ENCODE measurements at places on chromosomes 5 and 9. TPM values are rescaled to one million over a fixed set of nuclear protein-coding genes. Genes with fewer than 3 reads are reported as not detected.

GRCh38 chr5:124602925-124603650, 143.4 kb downstream of the ZNF608 start:
- H3K36me3 ChIP-seq: no peaks in the 10 kb centered on the region
- no peak overlapping the region for H3K4me3 ChIP-seq
- H3K27ac ChIP-seq: no peak overlapping the region
- DNase-seq: no peak
- H3K27me3 ChIP-seq: no peaks in the 10 kb centered on the region

- peaks cover 4% of the 10 kb centered on the region for H3K4me1 ChIP-seq
- peaks cover 7% of the 10 kb centered on the region for H3K36me3 ChIP-seq
- no peak overlapping the region for H3K27ac ChIP-seq
- DNase-seq: no peak
- H3K4me3 ChIP-seq: no peak overlapping the region
These were observed 203.0 kb downstream of the KDM4C start for GRCh38 chr9:6960777-6961176.

DNA sequence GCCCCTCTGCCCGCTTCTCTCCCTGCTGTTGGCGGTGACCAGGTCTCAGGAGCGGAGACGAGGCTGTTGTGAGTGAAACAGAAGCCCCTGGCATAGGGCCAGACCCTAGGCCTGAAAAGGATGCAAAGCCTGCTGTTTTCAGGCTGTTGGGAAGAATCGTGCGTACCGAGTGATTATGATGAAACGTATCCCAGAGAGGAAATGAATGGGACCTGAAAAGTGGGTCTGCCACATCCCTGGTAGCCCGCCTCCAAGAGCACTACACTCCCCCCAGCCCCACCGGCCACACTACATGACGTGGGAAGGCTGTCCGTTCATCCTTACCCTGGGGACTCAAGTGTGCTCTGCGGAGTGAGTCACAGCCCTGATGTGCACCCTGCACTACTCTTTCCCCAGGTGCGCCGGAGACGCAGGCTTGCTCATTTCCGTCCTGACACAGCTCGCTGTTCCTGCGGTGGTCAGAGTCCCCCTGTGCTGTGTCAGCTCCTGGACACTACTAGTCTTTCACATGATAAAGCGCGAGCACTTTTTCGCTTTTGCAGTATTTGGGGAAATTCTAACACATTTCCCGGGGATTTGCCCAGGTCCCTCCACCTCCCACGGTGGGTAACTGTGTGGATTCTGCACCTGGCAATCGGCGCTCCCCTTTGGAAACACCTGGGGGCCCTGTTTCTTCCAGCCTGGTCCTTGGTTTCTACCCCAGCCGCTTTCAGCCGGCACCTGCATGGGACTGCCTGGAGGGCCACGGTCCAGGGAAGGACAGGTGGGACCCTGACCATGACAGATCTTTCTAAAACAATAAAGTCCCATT, 91.5 kb downstream of the ANKRD33B start:
- H3K4me1 ChIP-seq: peaks cover 17% of the 10 kb centered on the region
- H3K36me3 ChIP-seq: no peaks in the 10 kb centered on the region
- H3K27ac ChIP-seq: no peak overlapping the region
- H3K4me3 ChIP-seq: no peak overlapping the region
- no peak for DNase-seq

- no peak overlapping the region for H3K4me3 ChIP-seq
- H3K27me3 ChIP-seq: peaks cover 61% of the 10 kb centered on the region
- H3K36me3 ChIP-seq: no peaks in the 10 kb centered on the region
- H3K4me1 ChIP-seq: peaks cover 9% of the 10 kb centered on the region
These were observed 182.6 kb upstream of the TBCA start for GRCh38 chr5:77958642-77959330.

GRCh38 chr5:84603568-84604185, 219.0 kb upstream of the EDIL3 start:
- no peaks in the 10 kb centered on the region for H3K36me3 ChIP-seq
- H3K4me3 ChIP-seq: no peak overlapping the region

DNA sequence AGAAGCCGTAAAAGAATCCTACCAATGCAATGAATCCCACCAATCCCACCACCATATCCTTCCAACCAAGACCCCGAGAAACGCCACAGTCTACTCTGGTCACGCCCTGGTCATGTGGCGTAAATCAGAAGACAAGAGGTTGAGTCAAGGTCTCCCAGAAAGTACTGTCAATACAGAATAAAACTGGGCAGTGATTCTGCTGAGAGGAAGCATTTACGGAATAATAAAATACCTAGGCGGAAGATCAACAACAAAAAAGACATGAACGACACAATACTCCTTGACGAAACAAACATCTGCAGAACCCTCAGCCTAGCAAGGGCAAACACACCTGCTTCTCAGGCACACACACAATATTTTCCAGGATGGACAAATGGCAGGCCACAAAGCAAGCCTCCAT, 62.8 kb downstream of the GOLM1 start:
- no peak overlapping the region for H3K27ac ChIP-seq
- peaks cover 4% of the 10 kb centered on the region for H3K36me3 ChIP-seq
- H3K27me3 ChIP-seq: no peaks in the 10 kb centered on the region
- no peak for DNase-seq

DNA sequence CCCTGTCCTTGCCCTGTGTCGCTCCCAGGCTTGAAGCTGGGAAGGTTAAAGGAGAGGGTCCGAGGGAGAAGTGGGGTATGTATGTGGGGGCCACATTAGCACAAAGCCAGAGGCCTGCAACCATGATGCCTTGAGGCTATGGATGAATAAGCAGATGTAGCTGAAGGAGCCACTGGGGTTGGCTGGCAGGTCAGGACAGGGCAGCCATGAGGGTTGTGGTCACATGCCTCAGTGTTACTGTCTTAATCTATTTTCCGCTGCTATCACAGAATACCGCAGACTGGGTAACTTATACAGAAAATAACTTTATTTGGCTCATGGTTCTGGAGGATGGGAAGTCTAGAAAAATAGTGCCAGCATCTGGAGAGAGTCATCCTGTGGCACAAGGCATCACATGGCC, 9.2 kb upstream of the GRHPR start:
- H3K27me3 ChIP-seq: no peaks in the 10 kb centered on the region
- no peak overlapping the region for H3K4me3 ChIP-seq
- H3K27ac ChIP-seq: no peak overlapping the region
- no peaks in the 10 kb centered on the region for H3K36me3 ChIP-seq
- no peaks in the 10 kb centered on the region for H3K4me1 ChIP-seq
- no peak for DNase-seq

GRCh38 chr9:136609160-136609475, 53.6 kb upstream of the EGFL7 start:
- H3K36me3 ChIP-seq: no peaks in the 10 kb centered on the region
- no peak overlapping the region for H3K4me3 ChIP-seq
- H3K27me3 ChIP-seq: no peaks in the 10 kb centered on the region
- H3K27ac ChIP-seq: no peak overlapping the region
- no peak for DNase-seq

TMEM252 gene
- total RNA-seq: not detected

LRRC19 gene
- not detected for total RNA-seq

OR1J2 gene
- total RNA-seq: not detected

Measured in heart right ventricle (tissue), 16 donors.